Osteocyte (in vitro differentiated cells): ENCODE measurements at places on chromosomes 1 and 21. TPM values are rescaled to one million over a fixed set of nuclear protein-coding genes. Genes with fewer than 3 reads are reported as not detected.

The OLIG2 gene
- 0.37 and 0.56 TPM in 2 replicates for total RNA-seq

DNA sequence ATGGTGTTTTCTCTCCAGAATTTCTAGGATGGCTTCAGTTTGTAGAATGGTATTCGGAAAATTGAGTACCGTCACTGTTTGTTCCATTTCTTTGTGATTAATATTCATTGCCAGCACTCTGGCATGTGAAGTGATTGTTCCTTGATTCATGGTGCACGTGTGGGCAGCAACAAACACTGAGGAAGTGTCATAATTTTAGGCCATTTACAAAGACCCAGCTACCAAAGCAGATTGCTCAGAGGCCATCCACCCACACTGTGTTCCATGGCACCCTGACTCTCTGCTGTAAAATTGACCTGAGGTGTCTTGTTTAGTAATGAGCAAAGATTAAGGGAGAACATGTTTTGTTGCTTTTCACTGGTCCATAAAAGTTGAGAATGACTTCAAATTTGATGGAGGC is 250.9 kb upstream of the FMN2 start:
- no peak for DNase-seq

GRCh38 chr1:95954585-95954984 is 720.6 kb downstream of the RWDD3 start:
- DNase-seq, result no peak

GRCh38 chr1:246659594-246660140 is 64.5 kb upstream of the SCCPDH start:
- no peak for DNase-seq

GRCh38 chr1:6962996-6963911 is 178.0 kb downstream of the CAMTA1 start:
- DNase-seq, result no peak
